ENCODE measurements at places on chromosomes 11 and 22.
A peak's percentile ranks its signal among the peaks of the same experiment; 100 is the strongest.

GRCh38 chr22:46361826-46362202, 26.3 kb downstream of the TRMU start:
- no peak for DNase-seq

DNA sequence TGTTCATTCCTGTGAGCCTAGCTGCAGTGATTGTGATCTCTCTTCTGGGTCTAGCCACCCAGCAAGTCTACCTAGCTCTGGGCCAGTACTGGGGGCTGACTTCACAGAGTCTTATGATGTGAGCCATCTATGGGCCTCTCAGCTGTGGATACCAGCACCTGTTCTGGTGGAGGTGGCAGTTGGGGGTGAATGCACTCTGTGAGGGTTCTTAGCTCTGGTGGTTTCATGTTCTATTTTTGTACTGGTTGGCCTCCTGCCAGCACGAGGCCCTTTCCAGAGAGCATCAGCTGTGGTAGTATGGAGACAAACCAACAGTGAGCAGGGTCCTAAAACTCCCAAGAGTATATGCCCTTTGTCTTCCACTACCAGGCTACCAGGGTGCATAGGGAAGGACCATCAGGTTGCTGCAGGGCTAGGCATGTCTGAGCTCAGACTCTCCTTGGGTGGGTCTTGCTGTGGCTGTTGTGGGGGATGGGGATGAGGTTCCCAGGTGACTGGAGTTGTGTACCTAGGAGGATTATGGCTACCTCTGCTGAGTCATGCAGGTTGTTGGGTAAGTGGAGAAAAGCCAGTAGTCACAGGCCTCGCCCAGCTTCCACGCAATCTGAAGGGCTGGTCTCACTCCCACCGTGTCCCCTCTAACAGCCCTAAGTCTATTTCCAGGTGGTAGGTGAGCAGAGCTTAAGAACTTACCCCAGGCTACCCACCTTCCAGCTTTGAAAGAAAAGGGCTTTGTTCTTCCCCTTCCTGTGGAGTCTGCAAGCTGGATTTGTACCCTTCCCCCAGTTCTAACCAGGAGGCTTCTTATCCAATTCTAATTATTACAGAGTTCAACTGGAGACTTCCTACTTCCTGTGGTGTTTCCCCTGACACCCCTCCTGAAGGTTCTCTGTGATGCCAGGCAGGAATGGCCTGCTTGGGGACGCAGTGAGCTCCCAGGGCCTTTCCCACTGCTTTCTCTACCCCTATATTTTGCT, 250.7 kb downstream of the LUZP2 start:
- no peak for DNase-seq

DNA sequence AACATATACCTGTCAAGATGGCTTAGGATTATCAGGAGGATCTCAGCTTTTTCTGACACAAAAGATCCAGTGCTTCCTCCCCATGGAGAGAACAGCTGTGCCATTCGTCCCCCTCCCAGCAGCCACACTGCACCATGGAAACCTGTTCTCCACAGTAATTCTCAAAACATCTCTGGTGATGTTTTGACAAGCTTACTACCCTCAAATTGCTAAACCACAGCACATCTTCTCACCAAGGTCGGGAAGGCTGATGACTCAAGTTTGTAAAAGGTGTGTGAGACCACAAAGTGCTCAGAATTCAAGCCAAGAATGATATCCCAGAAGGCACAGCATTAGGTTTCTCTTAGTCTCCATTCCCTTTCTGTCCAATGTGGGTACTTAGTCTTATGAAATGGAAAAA, 3.9 kb upstream of the RAB38 start:
- DNase-seq: no peak

DNA sequence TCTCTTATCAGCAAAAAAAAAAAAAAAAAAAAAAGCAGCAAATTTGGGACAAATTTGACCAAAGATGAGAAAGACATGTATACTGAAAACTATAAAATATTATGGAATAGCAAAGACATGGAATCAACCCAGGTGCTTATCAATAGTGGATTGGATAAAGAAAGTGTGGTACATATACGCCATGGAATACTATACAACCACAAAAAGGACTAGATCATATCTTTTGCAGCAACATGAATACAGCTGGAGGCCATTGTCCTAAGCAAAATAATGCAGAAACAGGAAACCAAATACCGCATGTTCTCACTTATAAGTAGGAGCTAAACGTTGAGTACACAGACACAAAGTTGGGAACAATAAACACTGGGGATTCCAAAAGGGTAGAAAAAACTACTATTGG, 1.8 kb upstream of the RNF141 start:
- no peak for DNase-seq

DNA sequence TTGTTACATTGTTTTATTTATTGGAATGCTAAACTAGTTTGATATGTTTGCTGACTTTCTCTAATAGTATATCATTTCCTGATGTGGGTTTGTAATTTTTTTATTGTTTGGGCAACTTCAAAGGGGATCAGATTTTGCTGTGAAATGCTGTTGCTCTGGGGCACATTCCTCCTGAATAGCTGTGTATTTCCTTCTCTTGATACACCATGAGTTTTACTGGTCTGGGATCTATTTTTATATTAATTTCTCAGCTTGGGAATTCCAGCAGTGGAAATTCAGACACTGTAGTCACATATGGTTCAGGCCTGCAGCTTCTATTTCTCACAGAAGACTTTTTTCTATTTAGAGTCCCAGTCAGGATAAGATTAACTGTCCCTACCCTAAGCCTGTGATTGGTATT, 58.9 kb downstream of the RPUSD4 start:
- DNase-seq: no peak

- DNase-seq: no peak
These were observed 451.3 kb upstream of the KIRREL3 start for GRCh38 chr11:127451861-127452260.

DNA sequence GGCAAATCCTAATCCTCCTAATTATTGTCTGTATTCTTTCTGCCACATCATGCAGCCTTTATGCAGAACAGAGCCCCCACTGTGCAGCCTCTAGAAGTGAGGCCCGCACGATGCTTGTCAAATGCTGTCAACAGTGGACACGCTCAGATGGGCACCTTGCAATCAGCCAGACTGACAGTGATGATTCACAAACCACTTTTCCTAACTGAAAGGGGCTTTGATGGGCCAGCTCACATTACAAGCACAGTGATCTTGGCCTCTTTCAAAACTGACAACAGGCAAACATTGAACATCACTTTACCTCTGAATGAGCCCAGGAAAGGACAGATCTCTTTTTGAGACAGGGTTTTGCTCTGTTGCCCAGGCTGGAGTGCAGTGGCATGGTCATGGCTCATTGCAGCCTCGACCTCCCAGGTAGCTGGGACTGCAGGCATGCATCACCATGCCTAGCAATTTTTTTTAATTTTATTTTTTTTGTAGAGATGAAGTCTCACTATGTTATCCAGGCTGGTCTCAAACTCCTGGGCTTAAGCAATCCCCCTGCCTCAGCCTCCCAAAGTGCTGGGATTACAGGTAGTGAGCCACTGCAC, 18.0 kb upstream of the E2F8 start:
- DNase-seq: no peak

- DNase-seq: no peak
These were observed 74.2 kb downstream of the ZBTB16 start for GRCh38 chr11:114133548-114134329.

- no peak for DNase-seq
These were observed 15.5 kb downstream of the SLC43A1 start for GRCh38 chr11:57499983-57500461.

DNA sequence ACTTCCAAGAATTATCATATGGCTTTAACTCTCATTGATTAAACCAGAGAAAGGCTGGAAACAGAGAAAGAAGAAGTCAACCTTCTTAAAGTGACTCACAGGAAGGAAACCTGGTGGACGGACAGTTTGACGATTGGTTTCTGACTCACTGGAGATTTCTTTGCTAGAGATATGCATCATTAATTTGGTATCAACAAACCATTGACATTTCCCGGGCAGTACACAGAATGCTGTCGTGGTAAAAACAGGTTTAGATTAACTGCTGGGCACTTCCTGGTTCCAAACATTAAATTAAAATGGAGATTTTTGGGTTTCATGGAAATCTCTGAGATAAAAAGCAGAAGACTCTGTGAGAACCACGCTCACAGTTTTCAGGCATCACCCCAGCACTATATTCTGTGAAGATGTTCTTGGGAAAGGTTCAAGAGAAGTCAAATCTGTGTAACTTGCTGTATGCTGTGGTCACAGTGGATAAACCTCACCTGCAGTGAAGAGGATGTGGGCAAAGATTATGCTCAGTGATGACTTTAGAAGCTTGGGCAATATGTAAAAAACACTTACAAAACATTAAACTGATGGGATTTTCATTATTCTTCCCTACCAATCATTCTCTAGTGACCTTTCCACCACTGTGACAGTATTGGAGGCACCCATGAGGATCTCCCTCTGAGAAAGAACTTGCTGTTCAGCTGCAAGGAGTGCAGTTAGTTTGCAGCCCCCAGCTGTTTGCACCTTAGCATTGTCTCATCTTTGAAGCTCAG, 61.1 kb upstream of the CD44 start:
- DNase-seq: peak; percentile 59

DNA sequence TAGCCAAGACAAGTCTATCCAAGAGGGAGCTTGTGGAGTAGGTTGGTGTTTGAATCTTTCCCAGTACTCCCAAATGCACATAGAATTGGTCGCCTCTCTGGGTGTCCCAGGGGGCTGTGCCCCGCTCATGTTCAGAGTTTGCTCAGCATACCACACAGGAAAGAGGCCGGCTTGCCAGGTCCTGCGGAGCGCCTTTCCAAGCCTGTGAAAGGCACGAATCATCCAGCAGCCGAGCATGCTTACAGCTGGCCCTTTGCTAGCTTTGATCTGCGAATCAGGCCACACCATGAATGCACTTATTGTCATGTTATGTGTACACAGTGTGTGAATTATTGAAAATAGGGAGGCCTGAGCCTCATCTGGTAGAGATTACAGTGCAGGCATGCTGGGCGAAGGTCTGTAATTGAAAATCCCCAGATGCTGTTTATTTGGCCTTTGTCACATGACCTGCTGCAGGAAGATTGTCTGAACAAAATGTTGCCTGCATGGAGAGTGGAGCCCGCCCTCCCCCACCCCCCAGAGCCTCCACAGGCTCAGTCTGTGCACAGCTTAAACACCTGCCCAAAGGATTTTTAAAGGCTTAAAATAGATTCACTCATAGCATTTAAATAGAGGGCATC, 163.3 kb upstream of the RASSF10 start:
- peak; percentile 53 for DNase-seq

- DNase-seq: no peak
These were observed 295.6 kb downstream of the DDX10 start for GRCh38 chr11:108960501-108960900.

GRCh38 chr22:18001040-18001893, 23.1 kb downstream of the MICAL3 start:
- peak; percentile 97 for DNase-seq

GRCh38 chr22:49760630-49761571, 66.8 kb downstream of the BRD1 start:
- DNase-seq: no peak

GRCh38 chr11:128451652-128452470, 135.5 kb downstream of the ETS1 start:
- DNase-seq: no peak

DNA sequence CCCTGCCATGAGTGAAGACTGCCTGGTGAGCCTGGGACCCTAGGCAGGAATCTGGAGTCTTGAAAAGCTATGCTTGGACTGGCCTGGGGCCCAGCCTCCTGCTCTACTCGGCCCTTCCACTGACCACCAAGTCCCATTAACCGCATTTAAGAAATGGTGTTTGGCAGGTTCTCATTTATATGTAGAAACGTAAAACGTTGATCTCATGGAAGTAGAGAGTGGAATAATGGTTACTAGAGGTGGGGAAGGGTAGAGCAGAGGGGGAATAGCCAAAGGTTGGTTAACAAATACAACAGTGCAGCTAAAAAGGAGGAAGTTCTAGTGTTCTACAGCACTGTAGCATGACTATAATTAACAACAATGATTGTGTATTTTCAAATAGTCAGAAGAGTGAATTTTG, 72.9 kb upstream of the EED start:
- no peak for DNase-seq

- no peak for DNase-seq
These were observed 5.2 kb upstream of the MUC5AC start for GRCh38 chr11:1152316-1153104.

DNA sequence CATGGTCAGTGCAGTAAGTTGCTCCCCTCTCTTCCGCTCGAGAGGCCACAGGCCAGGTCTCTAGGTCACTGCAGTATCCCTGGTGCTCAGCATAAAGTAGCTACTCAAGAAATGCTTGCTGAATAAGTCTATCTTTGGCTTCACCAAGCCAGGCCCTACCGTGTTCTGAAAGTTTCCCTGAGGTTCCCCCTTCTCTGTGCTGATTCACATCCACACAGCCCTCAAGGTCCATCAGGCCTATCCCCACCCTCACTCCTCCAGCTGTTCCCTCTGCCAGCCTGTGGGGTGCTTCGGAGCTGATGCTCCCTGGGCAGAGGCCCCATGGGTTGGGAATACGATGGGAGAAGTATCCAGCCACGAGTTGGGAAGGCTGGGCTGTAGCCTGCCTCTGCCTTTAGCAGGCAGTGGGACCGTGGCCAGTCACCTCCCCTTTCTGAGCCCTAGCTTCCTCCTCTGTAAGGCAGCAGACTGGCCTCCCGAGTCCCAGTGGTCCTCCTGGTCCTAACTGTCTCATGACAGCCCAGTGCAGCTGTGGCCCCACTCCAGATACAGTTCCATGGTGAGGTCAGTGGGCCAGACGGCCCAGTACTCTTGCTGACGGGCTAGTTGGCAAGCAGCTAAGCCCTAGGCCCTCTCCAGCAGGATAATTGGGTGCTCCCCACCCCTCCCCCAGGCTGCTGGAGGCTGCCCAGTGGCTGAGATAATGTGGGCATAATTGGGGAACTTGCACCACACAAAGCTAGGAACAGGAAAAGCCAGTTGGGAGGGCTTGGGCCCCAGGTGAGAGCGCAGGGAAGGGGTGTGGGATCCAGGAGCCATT, 48.2 kb downstream of the NECTIN1 start:
- DNase-seq: no peak

GRCh38 chr11:111391328-111392124, 12.5 kb upstream of the POU2AF1 start:
- DNase-seq: no peak

GRCh38 chr11:118635237-118635591, 27.8 kb downstream of the PHLDB1 start:
- DNase-seq: no peak

DNA sequence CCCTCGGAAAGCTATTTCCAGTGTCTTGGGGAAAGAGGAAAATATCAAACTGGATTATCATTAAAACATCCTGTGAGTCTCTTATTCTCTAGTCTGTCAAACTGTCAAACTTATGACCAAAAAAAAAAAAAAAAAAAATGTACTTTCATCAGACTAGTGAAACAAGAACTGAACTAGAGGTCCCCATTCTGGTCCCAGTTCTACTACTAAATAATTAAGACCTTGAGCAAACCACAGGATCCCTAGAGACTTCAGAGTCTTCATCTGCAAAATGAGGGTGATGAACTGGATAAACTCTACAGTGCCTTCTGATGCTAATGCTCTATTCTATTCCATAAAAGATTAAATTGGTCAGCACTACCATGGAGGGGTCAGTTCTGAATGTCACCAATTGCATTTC, 105.8 kb downstream of the SERGEF start:
- no peak for DNase-seq

- DNase-seq: peak; percentile 29
These were observed 59.2 kb upstream of the KIRREL3 start for GRCh38 chr11:127059750-127060149.

- DNase-seq: peak; percentile 64
These were observed 8.2 kb downstream of the VPS37C start for GRCh38 chr11:61152816-61153592.
